ENCODE measurements at places on chromosomes 7 and 10. TPM values are rescaled to one million over a fixed set of nuclear protein-coding genes. Genes with fewer than 3 reads are reported as not detected.
A peak's percentile ranks its signal among the peaks of the same experiment; 100 is the strongest.

DNA sequence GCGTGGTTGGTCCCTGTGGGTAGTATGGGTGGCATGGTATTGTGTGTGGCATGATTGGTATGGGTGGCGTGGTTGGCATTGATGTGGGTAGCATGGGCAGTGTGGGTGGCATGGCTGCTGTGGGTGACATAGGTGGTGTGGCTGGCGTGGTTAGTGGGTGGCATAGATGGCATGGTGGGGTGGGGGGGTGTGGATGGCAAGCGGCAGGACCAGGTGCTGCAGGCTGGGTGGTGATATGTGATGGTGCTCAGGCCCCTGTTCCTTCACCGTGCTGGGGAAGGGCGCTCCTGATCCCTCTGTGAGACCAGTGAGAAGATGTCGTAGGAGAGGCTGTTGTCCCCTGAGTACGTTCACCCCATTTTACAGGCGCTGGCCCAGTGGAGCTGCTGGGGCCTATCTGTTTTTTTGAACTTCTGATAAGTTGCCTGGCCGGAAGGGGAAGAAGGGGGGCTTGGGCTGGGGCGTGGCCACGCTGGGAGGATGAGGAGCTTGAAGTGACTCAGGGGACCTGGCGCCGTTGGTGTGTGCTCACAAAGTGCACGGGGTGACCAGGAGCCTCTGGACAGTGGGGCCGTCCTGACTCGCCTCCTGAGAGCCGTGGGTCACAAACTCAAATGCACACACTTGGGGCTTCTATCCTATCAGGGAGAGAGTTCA, 17.5 kb downstream of the INPP5A start:
- H3K27ac ChIP-seq = no peak overlapping the region
- H3K4me1 ChIP-seq = peaks cover 52% of the 10 kb centered on the region
- H3K4me3 ChIP-seq = no peak overlapping the region
- DNase-seq = peak; percentile 60

DNA sequence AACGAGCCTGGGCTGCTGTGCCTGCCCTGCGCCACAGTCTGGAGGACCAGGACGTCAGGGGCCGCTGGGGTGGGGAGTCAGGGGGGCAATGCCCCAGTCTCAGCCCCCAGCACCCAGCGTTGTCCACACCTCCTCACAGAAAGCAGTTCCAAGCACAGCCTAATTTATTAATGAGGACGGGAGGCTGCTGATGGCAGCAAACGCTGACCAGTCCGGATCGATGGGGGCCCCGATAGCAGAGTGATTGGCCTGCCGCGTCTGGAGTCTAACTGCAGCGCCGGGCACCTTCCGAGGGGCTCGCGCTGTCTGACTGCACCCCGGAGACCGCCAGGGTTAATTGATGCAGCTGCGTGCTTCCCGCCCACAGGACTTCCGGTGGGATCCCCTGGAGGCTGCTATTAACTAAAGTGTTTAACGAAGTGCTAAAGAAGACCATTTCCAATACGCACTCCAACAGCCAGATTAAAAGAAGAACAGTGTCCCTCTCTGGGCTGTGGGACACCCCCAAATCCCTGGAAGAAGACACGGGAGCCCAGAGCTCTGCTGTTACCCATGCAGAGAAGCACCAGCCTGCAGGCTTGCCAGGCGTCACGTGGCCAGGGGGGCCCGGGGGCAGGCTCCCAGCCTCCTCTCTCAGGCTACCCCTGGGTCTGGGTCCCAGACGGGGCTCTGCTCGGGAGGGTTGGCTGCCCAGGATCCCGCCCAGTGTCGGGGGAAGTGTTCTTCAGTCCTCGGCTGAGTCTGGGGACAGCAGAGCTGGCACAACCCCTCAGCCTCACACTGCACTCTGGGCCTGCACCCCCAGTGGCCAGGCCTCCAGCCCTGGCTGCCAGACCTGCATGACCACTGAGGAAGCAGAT, 63.8 kb downstream of the MICALL2 start:
- peaks cover 4% of the 10 kb centered on the region for H3K27me3 ChIP-seq
- no peak overlapping the region for H3K4me3 ChIP-seq
- no peaks in the 10 kb centered on the region for H3K36me3 ChIP-seq
- H3K27ac ChIP-seq = no peak overlapping the region

GRCh38 chr7:101588131-101588935, 40.8 kb downstream of the MYL10 start:
- H3K36me3 ChIP-seq = no peaks in the 10 kb centered on the region
- H3K4me3 ChIP-seq = no peak overlapping the region
- H3K27me3 ChIP-seq = no peaks in the 10 kb centered on the region
- no peaks in the 10 kb centered on the region for H3K4me1 ChIP-seq
- no peak overlapping the region for H3K27ac ChIP-seq
- DNase-seq = no peak

DNA sequence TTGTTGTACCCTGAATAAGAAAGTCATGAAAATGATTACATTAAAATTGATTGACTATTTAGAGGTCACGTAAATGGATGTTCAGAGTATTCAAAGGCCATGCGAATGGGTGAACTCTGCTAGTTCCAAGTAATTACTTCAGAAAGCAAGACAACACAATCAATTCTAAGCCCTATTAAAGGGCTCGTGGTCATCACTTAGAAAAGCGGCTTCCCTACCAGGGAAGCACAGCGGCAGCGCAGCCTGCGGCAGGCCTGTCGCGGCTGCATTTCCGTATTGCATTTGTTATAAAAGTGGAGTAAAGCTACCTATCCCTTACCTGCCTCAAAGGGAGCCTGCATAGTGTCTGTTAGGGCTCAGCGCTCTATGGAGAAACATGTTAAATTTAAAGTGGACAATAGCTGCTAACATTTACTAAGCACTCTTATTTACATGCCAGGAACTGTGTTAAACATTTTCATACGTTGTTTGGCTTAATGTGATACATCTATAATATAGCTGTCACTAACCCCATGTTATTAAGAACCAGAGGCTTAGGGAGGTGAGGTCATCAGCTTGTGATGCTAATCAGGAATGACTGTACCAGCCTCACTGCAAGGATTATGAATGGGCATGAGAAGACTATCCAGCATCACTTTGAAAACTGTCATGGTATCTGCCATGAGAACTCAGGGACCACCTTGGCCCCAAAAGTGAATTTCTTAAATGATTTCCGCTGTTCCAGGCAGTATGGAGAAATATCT, 187.5 kb downstream of the CELF2 start:
- H3K4me1 ChIP-seq = peaks cover 95% of the 10 kb centered on the region
- peaks cover 37% of the 10 kb centered on the region for H3K36me3 ChIP-seq
- DNase-seq = no peak
- H3K27me3 ChIP-seq = no peaks in the 10 kb centered on the region
- H3K4me3 ChIP-seq = no peak overlapping the region
- no peak overlapping the region for H3K27ac ChIP-seq

DNA sequence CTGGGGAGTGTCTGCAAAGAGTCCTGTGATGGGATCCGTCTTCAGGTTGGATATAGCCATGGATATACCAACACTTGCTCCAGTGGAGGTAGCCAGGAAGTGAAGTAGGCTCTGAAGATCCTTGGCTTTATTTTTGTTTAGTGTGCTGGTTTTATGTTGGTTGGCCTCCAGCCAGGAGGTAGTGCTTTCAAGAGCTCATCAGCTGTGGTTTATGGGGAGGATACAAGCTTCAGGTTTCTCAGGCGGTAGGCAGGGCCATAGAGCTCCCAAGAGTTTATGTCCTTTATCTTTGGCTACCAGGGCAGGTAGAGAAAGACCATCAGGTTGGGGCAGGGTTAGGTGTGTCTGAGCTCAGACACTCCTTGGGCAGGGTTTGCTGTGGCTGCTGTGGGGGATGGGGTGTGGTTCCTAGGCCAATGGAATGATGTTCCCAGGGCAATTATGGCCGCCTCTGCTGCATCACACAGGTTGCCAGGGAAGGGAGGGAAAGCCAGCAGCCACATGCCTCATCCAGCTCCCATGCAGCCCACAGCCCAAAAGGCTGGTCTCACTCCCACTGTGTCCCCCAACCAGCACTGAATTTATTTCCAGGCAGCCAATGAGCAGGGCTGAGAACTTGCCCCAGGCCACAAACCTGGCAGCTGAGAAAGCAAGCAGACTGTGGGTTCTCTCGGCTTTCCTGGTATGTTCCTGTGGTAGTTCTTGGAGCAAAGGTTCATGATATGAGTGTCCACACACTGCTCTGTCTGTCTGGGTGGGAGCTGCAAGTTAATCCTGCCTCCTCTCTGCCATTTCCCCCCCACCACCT, 67.0 kb upstream of the PRLHR start:
- no peak overlapping the region for H3K27ac ChIP-seq
- peaks cover 54% of the 10 kb centered on the region for H3K4me1 ChIP-seq
- no peaks in the 10 kb centered on the region for H3K27me3 ChIP-seq
- H3K36me3 ChIP-seq = no peaks in the 10 kb centered on the region

- no peak overlapping the region for H3K27ac ChIP-seq
- H3K4me3 ChIP-seq = no peak overlapping the region
- no peaks in the 10 kb centered on the region for H3K36me3 ChIP-seq
- DNase-seq = no peak
Observed at GRCh38 chr10:48520184-48520506, 84.7 kb downstream of the ARHGAP22 start.

DNA sequence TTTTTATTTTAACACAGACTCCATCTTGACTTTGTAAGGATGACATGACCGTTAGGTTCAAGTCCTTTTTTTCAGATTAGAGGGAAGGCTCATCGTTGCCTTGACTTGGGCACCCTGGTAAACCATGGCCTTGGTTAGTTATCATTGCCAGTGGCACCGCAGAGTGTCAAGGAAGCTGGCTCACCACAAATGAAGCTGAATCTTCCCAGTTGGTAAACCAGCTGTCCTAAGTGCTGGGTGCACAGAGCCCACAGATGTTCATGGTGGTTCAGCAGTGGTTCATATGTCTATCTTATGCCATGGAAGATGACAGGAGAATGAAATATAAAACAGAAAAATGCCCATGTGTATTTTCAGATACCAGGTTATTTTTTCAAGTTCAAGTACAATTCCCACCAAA, 273.6 kb downstream of the PLXDC2 start:
- no peaks in the 10 kb centered on the region for H3K36me3 ChIP-seq
- no peak overlapping the region for H3K4me3 ChIP-seq
- H3K27ac ChIP-seq = no peak overlapping the region
- no peaks in the 10 kb centered on the region for H3K27me3 ChIP-seq

GRCh38 chr10:35413985-35414861, 77.9 kb downstream of the CCNY start:
- no peaks in the 10 kb centered on the region for H3K36me3 ChIP-seq
- H3K4me1 ChIP-seq = peaks cover 59% of the 10 kb centered on the region
- H3K4me3 ChIP-seq = no peak overlapping the region
- no peaks in the 10 kb centered on the region for H3K27me3 ChIP-seq
- peak overlapping the region; percentile 46 for H3K27ac ChIP-seq

Gene IL6
- polyA plus RNA-seq = not detected

Gene SEMA3D
- polyA plus RNA-seq = not detected

Gene DRGX
- not detected for polyA plus RNA-seq
